Endothelial cell of umbilical vein (primary cell): ENCODE measurements at places on chromosomes 2 and 18. TPM values are rescaled to one million over a fixed set of nuclear protein-coding genes. Genes with fewer than 3 reads are reported as not detected.

- H3K27ac ChIP-seq = no peak overlapping the region
- H3K36me3 ChIP-seq = no peaks in the 10 kb centered on the region
- peaks cover 8% of the 10 kb centered on the region for H3K4me1 ChIP-seq
Observed at GRCh38 chr18:50306944-50307343, 19.5 kb upstream of the CXXC1 start.

DNA sequence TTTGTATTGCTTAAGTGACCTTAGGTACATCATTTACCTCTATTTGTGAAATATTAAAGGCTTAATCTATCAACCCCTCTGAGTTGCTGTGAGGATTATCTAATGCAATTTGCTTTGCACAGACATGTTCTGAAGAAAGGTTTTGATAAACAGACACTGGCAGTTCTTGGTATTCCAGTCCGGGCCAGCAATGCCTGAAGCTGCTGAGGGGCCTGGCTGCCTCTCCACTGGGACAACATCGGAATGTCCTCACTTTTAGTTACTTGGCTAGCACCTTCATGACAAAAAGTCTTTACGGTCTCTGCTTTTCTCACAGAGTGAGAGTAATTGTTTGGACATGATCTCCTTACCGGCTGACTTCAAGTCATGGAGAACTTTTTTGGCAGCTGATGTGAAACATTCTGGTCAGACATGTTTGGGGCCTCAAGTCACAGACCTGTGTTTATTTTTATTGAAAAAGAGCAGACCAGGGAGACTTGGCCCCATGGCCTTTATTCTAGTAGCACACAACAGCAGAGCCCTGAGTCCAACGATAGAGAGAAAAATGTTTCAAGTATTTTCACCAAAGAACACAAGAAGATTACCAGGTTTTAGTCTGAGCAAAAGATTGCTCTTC lies 1112.3 kb upstream of the FANCL start:
- DNase-seq = no peak
- no peaks in the 10 kb centered on the region for H3K27me3 ChIP-seq
- no peaks in the 10 kb centered on the region for H3K4me1 ChIP-seq
- H3K4me3 ChIP-seq = no peak overlapping the region

PPP1R1C gene
- total RNA-seq = 0.55 TPM in 1 of 2 replicates, not detected in the other

ABCB11 gene
- 0.44 and 0.58 TPM in 2 replicates for total RNA-seq

ABCG5 gene
- total RNA-seq = not detected in 2 replicates

REEP1 gene
- 0.21 and 0.53 TPM in 2 replicates for total RNA-seq

DNA sequence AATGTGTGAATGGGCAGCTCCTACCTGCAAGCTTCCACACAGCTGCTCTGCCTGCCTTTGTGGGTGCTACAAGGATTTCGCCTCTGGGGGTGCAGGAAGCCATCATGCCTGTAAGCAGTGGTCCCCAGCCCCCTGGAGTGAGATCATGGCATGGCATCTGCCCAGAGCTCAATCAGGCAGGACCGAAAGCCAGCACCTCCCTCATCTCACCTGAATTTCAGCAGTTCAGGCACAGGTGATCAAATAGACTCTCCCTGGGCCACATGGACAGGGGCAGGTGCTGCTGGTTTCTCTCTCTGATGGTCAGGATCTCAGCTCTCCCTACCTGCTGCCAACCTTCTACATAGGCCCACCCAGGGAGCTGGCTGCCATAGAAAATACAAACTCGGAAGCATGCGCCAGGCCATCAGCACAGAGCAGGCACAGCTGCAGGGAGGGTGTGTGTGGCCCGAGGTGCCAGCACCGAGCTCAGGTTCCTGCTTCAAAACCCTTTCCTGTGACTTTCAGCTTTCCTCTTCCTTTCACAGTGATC lies 133.2 kb upstream of the ID2 start:
- no peaks in the 10 kb centered on the region for H3K4me1 ChIP-seq
- no peak overlapping the region for H3K27ac ChIP-seq

DNA sequence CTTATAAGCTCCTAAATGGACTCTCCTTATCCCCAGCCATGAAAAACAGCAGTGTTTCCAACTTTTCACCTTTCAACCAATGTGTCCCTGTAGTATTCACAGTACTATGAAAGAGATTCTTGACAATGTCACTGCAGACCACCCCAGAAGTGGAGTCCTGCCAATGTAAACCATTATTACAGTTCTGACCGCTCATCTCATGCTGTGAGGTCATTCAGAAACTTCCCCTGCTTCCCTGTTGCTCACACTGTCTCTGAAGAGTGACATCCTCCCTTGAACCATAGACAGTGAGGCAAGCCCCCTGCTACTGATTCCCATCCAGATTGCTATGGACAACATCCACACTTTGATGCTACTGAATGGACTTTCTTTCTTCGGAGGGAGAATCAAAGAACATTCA lies 1523.7 kb upstream of the ACVR2A start:
- H3K27me3 ChIP-seq = no peaks in the 10 kb centered on the region
- no peaks in the 10 kb centered on the region for H3K36me3 ChIP-seq
- DNase-seq = no peak
- H3K27ac ChIP-seq = no peak overlapping the region
- no peak overlapping the region for H3K4me3 ChIP-seq

CROCC2 gene
- total RNA-seq = not detected in 2 replicates
